Stimulated activated CD8-positive, alpha-beta memory T cell treated with anti-CD3 and anti-CD28 coated beads, Interleukin-15, amount 100 ng/mL, for 4 hours (primary cell): ENCODE measurements at places on chromosomes 11 and 22.

DNA sequence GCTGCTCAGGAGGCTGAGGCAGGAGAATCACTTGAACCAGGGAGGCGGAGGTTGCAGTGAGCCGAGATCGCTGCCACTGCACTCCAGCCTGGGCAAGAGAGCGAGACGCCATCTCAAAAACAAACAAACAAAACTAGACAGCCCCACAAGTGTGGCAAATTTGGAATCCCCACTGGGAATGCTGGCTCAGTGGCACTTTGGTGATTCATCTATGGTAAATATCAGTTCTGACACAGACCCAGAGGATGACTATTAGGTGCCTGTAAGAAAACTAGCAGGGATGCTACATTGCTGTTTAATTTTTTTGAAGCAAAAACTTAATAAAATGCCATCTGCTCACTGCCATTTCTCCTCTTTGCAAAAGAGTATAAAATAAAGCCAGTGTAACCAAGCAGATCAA, 107.9 kb downstream of the NAT10 start:
- no peak for DNase-seq

DNA sequence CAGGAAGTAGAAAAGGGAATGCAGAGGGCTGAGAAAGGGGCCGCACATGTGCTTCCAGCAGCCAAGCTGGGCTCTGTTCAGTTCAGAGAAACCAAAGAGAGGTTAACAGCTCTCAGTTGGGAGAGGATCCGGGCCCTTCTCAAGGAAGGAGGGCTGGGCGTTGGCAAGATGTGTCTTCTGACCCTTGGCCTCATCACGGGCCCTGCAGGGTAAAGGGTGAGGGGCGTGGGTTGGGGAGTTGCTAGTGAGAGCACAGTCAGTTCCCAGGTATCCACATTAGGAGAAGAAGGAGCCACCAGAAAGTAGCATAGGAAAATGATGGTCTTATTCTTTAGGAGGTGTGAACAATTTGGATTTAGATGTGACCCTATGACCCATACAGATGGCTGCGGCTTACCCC, 73.0 kb downstream of the OSBP2 start:
- DNase-seq = no peak

DNA sequence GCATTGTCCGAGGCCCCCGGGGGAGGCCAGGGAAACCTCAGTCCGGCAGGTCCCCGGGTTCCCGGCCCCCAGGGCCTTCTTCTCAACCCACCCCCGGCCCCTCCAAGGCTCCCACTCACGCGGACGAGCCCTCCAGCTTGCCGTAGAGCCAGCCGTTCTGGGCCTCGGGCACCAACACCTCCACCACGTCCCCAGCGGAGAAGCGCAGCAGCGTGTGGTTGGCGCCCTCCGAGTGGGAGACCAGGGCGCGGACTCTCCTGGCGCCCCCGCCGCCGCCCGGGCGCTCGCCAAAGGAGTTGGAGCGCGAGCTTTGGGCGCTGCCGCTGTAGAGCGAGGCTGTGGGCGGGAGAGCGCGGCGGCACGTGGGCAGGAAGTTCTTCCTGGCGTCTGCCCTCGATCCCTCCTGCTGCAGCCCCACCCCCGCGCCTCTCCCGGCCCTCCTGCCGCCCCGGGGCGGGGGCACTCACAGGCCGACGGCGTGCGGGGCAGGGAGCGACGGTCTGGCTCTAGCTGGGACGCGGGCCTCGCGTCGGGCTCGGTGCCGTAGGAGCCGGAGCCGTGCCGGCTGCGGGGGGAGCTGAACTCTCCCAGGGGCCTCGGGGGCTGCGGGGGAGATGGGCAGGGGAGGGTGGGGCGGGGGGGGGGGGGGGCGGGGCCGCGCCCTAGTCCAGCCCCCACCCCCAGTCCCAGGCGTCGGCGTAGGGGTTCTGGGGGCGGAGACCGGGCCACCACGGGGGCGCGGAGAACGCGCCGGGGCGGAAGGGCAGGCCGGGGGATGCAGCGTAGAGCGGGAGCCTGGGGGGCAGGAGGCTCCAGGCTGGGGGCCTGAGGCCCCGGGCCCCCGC, 4.9 kb upstream of the SLC16A8 start:
- no peak for DNase-seq

DNA sequence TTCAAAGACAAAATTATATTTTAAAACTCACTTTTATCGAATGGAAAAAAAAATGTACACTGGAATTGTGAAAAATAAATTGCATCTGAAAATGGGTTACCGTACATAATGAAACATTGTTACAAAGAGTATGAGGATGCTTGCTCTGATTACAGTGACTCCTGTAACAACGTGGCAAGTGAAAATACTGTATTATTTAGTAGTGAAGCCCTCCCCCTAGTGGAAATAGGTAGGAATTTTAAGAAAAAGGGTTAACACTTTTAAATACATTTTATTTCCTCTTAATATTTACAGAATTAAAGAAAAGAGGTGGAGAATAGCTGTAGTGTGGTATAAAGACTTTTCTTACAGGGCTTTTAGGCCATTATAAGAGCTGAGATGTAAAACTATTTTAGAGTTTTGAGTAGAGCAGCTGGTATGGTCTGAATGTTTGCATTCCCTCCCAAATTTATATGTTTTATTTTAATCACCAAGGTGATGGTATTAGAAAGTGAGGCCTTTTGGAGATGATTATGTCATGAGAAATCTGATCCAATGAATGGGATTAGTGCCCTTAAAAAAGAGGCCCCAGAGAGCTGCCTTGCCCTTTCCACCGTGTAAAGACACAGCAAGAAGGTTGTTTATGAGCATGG, 25.2 kb downstream of the FAM76B start:
- no peak for DNase-seq

- no peak for DNase-seq
These were observed 15.1 kb downstream of the FXYD6 start for GRCh38 chr11:117861151-117862018.

DNA sequence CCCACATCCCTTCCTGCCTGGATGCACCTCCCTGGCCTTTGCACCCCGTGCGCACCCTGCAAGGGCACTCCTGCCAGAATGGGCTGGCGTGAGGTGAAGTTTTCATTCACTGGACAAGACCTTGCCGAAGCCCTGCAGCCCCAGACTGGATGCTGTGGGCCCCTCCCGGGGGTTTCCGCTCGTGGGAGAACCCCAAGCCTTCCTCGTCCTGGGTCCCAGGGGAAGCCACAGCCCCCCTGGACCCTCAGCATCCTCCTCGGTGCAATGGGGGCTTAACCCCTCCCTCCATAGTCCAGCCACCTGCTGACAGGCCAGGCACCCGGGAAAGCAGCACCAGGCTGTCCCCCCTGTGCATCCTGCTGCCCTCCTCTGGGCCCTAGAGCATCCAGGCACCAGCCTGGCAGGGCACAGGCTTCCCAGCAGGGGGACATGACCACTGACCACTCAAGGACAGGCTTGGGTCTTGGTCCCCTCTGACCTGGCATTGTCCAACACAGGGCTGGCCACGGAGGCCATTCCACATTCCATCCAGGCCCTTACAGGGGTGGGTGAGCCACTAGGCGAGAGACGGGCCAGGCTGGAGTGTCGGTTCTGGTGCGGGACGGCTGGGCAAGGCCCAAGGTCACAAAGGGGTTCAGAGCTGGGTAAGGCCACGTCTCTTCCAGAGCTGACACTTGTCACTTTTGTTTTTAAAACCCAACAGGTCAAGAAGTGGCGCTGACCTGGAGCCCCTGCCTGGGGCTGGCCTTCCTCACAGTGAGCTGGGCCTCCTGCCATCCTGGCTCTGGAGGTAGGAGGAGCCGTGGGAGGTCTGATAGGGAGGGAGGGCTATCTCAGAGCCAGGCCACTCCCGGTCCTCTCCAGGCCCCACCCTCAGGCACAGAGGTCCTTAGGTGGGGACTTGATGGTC, 41.5 kb upstream of the PPARA start:
- no peak for DNase-seq

GRCh38 chr11:126080161-126080941, 17.7 kb upstream of the CDON start:
- DNase-seq = no peak

DNA sequence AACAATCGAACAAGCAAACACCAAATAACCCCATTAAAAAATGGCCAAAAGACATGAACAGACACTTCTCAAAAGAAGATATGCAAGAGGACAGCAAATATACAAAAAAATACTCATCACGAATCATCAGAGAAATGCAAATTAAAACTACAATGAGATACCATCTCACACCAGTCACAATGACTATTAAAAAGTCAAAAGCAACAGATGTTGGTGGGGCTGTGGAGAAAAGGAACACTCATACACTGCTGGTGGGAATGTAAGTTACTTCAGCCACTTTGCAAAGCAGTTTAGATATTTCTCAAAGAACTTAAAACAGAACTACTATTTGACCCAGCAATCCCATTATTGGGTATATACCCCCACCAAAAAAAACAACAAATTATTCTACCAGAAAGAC, 51.3 kb upstream of the FLI1 start:
- DNase-seq = no peak

GRCh38 chr11:117332843-117333242, 5.2 kb downstream of the CEP164 start:
- DNase-seq = no peak

DNA sequence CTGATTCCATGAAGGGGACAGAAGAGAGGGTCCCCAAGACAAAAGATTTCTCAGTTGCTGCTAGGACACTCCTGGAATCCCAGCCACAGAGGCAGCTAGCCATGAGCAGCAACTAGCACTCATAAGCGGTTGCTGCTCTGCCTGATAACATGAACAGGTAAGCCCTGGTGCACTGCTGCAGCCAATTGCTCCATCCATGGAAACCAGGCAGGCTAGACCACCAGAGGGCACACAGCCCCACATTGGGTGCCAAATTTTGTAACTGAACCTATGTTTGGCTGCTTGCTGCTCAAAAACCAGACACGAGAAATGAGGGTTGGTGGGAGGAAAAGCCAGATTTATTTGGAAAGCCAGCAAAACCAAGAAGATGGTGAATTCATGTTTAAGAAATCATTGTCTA, 21.9 kb upstream of the QSER1 start:
- DNase-seq = no peak

DNA sequence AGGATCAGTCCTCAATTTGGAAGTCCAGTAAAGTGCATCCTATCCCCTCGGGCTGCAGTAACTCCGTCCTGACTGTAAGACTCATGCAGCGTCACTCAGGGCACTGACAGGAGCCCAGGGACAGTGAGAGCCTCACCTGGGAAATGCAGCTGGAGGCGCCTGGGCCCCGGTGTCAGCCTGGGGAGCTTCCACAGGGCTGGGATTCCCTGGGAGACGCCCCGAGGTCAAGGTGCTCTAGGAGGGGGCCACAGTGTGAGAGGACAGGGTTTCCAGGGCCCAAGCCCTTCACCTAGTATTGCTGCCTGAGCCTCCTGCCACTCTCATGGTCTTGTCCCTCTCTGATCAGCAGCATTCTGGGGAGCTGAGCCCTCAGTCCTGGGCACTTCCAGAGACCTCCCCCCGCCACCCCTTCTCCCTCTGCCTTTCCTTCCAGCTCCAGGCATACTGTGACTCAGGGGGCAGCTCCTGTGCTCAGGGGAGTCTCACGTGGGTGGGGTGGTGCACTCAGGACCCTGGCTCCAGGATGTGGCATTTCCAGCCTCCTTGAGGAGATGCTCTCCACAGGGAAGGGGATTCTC, 99.1 kb upstream of the IGLL5 start:
- DNase-seq = no peak

DNA sequence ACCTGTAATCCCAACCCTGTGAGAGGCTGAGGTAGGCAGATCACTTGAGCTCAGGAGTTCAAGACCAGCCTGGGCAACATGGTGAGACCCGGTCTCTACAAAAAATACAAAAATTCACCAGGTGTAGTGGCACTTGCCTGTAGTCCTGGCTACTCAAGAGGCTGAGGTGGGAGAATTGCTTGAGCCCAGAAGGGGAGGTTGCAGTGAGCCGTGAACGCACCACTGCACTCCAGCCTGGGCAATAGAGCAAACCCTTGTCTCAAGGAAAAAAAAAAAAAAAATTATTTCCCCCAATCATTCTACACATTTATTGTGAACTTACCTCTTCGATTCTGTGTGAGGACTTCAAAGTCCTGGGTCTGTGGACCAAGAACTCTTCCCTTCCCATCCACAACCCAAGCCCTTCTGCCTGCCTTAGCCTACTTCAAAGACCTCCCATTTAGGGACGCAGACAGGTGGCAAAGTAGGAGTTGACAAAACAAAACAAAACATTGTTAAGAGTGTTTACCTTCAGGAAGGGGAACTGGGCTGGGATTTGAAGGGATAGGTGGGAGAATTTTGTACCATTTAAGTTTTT, 3.8 kb upstream of the WEE1 start:
- DNase-seq = no peak

- no peak for DNase-seq
These were observed 385.6 kb downstream of the DCDC1 start for GRCh38 chr11:30983776-30984441.

GRCh38 chr11:27642954-27643353, 57.3 kb downstream of the BDNF start:
- DNase-seq = no peak

DNA sequence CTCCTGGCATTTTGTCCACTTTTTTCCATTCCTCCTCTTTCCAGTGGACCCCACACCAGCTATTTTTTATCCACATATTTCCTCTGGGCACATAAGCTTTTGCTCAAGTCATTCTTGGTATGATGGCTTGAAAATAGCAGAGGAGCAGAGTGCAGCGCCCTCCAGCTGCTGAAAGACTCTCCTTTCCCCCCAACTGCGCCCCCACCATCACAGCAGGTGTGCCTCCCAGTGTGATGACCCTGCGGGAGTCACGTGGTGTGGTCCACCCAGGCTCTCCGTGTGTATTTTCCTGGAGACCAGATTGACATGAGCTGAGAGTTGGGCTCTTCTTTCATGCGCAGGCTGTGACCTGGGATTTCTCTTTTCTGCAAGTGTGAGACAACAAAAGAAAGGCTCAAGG, 1241.6 kb downstream of the TBC1D22A start:
- no peak for DNase-seq

DNA sequence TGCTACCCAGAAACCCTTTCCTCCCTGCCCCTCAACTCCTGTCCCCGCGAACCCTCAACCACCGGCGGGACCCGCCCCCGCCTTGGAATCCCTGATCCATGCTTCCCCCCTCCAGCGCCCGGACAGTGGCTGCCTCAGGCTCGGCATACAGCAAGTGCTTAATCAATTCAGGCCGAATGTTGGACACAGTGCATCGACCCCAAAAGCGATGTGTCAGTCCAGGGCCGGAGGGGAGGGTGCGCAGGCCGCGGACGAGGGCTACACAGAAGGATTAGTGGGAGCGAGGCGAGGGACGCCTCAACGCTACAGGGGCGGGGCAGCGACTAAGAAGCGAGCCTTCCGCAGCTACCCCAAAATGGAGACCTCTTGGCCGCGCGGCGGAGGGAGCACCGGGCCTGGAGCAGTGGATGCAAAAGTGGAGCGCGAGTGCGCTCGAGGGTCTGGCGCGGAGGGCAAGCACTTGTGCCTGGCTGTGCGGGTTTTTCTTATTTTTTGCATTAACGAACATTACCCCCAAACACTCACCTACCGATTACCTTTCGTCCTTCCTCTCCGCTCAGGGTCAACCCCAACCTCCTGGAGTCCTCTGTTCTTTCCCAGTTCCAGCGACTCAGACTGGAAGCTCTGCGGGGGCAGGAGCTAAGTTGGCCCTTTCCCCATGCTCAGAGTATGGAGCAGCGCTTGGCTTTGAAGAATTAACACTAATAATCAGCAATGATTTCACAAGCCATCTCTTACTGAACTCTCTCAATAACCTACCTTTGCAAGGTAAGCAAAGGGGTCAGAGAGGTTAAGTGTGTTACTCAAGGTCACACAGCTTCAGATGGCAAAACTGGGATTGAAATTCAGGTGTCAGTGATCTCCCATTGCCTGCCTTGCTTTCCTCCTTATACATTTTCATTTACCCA, 30.0 kb upstream of the WNT11 start:
- peak; percentile 5 for DNase-seq
